Endothelial cell (in vitro differentiated cells): ENCODE measurements at places on chromosomes 3 and 15.

DNA sequence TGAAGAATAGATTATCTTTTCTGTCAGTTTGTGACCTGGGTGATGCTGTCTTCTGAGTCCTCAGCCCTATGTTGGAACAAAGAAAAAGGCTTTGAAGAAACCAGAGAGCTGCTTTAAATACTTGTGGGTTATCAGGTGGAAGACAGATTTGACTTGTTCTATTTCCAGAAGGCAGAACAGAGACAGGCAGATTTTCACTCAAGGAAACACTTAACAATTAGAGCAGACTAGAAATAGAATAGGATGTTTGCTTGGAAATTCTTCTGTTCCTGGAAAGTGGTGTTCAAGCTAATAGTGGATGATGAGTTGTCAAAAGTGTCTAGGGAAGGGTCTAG, 219.4 kb downstream of the UBE2E2 start:
- no peak for DNase-seq

DNA sequence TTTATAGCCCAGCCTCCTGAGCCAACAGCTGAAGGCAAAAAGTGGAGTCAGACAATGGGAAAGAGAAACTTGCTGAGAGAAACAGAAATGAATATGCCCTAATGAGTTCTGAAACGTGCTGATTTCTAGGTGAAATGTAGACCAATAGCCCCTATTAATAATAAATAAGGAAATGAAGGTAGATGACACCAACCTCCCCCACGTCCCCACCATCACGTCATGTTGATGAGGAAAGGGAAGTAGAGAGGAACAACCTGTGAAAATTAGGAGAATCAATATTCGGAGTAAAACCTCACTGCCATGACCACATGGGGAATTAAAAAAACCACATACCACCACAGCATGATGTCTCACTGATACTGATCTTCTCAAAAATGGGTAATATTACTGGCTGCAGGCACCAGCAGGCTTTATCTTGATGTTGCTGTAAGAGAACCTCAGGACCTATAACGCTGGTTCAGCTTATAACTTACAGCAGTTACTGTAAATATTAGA, 64.0 kb downstream of the KAT2B start:
- no peak for DNase-seq

DNA sequence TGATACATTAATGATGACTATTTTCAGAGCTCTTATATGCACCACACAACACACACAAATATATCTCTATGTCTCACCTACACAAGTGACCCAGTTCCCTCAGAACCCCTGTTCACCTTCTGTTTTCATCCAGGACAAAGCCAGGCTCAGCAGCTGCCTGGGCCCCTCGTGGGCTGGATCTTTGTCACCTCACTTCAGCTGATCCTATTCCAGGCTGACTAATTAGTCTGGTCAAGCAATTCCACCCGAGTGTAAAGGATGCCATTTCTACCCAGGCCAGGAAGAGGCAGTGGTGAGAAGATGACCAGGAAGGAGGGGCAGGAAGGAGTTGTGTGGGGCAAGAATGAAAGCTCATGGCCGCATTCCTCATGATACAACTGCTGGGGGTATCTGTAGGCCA, 62.3 kb downstream of the DHX30 start:
- no peak for DNase-seq

GRCh38 chr15:82768414-82769054, 37.3 kb downstream of the FSD2 start:
- DNase-seq, result no peak

- DNase-seq, result no peak
Measured at GRCh38 chr3:56851966-56852884, 50.5 kb upstream of the ARHGEF3 start.

DNA sequence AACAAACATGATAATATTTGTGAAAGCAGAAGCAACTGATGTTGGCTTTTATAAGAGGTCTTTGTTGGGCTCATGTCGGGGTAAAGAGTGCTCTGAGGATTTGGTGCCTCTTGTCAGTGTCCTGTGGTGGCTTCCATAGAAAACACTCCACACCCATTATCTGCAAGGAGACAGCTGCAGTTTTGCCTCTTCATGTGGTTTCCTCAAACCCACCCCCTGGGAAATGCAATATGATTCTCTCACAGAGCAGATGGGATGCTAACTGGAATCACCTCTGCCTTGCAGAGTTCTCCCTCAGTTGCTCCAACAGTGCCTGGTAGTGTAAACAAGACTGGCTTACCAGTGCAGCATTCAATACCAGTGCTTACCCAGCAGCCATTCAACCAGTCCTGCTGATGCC, 771.4 kb upstream of the CFAP20DC start:
- DNase-seq, result no peak

- DNase-seq, result no peak
Measured at GRCh38 chr3:197117114-197117513, 87.5 kb upstream of the MELTF start.
